ENCODE measurements at places on chromosomes 16 and 17.

DNA sequence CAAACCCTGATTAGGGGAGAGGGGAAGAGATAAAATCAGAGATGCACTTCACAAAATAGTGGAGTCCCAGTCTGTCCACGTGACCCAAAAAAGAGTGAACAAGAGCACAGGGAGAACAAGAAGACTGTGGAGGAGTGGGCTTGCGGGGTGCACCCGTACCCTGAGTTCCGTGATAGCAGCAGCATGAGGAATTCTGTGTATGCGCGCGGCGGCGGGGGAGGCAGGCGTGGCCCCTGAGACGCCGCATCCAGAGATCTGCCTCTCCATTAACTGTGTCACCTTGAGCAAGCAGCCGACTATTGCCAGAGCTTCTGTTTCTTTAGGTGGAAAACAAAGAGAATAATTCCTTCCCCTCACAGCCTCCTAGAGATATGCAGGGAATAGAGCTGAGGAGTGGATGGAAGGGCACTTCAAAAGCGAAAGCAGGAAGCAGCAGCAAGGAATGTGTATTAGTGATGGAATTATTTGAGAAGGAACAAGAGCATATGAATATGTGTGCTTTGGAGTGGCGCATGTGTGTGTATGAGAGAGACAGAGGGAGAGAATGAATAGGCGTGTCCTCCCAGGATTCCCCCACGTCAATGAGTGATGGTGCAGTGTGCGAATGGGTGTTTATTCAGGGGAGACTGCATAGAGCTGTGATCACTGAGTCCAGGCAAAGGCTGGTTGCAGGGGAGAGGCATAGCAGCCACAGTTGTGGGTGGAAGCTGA, 10.4 kb upstream of the SOX9 start:
- no peak for DNase-seq

DNA sequence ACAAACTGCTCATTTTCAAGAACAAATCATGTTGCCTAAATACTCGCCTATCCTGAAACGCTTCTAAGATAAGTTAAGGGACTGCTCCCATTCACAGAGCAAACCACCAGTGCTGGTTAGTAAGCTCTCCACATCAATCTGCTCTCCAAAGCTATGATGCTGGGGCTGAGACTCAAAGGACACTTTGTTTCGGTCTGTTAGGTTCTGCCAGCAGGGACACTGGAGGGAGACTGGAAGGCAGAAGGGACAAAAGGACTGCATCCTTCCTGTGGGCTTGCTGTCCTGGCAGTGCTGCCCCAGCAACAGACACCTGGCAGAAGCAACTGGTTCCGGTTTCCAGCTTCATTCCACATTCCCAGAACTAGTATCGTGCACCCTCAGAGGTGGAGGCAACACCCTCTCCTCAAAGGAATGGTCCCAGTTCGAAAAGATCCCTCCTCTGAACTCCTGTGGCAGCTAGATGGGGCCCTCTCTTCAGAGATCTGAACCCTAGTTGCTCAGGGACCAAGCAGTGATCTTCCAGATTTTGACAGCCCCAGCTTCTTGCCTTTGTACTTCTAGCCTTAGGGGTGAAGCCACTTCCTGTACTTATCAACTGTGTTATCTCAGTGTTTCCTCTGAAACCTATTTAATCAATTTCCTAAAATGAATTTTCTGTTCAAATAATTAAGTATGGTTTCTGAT, 73.4 kb upstream of the GSG1L start:
- peak; percentile 73 for DNase-seq

DNA sequence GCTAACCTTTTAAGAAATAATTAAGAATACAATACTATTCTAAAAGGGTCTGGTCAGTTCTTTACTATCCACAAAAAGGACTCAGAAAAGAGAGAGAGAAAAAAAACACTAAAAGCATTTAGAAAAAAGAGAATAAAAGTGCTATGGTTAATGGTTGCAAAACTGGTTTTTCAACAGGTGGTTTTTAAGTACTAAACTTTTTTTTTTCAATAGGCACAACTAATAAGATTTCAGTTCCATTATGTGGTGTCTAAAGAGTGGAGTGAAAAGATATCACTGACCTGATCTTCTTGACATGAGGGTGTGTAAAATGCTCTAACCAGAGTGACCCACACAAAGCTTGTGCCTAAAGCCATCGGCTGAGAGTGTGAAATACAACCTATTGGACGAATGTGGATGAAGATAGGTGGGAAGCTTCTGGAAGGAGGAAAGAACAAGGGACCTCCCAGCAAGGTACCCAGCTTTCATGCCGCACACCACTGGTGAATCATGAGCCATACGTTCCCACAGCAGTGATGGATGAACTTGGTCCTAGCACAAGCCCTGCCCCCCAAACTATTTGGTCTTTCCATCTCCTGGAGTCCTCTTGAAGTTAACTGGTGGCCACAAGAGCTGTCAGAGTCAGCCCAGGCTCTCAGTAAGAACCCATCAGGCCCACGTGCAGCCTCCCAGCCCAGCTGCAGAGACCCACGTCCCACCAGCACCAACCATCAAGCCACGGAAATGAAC, 103.0 kb downstream of the ZFHX3 start:
- no peak for DNase-seq

GRCh38 chr17:82752371-82753200, 721 bp downstream of the TBCD start:
- no peak for DNase-seq

- DNase-seq, result peak; percentile 92
These were observed at the start of gene KCNH4 for GRCh38 chr17:42180922-42181850. TSS of gene KCNH4 (minus strand) at chr17:42181142. CDS start at chr17:42180945, 197 bp downstream.

DNA sequence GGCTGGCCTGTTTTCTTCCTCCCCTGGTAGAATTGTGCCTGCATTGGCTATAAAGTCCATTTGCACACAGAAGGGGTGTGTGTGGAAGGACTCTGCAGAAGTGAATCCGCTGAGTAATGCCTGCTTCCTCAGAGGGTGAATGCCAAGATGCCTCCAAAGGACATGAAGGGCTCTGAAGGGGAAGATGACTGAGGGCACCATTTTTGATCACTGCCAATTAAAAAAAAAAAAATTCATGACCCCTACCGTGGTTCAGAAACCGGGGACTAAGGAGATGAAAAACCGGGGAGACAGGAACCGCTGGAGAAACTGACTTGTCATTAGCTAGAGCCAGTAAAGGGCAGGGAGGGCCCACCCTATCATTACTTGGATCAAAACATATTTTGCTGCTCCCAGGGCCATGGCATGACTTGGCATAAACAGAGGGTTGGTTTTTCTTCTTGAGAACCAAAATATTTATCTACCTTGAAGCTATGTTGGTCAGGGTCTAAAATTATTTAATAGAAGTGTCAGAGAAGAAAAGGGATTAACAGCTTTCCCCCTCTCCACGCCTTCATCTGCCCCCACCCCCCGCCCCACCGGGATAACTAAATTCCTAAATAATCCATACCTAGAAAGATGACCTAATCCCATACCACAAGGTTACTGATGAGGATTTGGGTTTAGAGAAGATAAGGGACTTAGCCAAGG, 3.6 kb upstream of the USP7 start:
- peak; percentile 36 for DNase-seq

GRCh38 chr17:42782166-42783061, 2.0 kb downstream of the WNK4 start:
- no peak for DNase-seq

DNA sequence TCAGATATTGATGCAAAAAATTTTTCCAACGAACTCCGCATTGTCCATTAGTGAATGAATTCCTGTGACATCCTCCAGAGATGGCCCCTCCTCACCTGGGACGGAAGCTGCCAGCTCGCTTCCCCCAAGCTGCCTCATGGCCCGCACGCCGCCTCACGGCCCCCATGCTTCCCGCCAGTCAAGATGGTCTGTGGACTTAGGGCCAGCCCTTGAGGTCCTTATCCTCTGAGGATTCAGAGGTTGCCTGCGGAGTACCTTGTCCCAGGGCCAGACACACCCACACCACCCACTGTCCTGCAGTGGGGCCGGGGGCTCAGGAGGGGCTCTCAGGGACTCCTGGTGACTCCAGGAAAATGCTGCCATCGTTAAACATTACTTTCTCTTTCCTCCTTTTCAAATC, 73.6 kb downstream of the SEC14L1 start:
- DNase-seq, result no peak

GRCh38 chr17:10384175-10384574, 11.4 kb upstream of the MYH13 start:
- DNase-seq, result no peak
